ENCODE measurements at places on chromosomes 12 and 14. TPM values are rescaled to one million over a fixed set of nuclear protein-coding genes. Genes with fewer than 3 reads are reported as not detected.

Gene TPPP2
- polyA plus RNA-seq: not detected

Gene KRT71
- not detected for polyA plus RNA-seq

Gene CISTR
- polyA plus RNA-seq: not detected

Gene CHGA
- polyA plus RNA-seq: 0.44 TPM

Gene BMAL2
- polyA plus RNA-seq: 2.1 TPM

Gene PLEKHG7
- polyA plus RNA-seq: 12.0 TPM
